ENCODE measurements at places on chromosomes 6 and 20.

- no peak for DNase-seq
Observed at GRCh38 chr6:111731456-111732195, 125.9 kb upstream of the TRAF3IP2 start.

DNA sequence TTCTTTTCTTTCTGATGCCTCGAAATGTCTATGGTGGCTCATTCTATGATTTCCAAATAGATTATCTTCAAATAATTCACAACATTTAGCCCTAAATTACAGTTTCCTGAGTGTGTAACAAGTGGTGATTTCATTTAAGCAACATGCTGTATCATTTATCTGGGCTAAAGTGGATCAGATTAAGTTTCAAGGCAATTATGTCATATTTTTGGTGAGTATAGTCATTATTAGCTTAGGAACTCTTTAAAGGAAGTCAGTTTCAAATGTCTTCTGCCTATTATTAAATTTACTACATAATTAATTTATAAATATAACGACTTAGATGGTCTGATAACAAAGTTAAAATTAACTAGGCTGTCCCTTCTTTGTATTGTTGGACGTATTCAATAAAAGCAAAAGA lies 847.9 kb upstream of the FLRT3 start:
- DNase-seq = no peak

- no peak for DNase-seq
Observed at GRCh38 chr6:140225701-140226436, 851.4 kb upstream of the CITED2 start.

GRCh38 chr6:30364591-30364990 lies 19.6 kb downstream of the RPP21 start:
- no peak for DNase-seq

DNA sequence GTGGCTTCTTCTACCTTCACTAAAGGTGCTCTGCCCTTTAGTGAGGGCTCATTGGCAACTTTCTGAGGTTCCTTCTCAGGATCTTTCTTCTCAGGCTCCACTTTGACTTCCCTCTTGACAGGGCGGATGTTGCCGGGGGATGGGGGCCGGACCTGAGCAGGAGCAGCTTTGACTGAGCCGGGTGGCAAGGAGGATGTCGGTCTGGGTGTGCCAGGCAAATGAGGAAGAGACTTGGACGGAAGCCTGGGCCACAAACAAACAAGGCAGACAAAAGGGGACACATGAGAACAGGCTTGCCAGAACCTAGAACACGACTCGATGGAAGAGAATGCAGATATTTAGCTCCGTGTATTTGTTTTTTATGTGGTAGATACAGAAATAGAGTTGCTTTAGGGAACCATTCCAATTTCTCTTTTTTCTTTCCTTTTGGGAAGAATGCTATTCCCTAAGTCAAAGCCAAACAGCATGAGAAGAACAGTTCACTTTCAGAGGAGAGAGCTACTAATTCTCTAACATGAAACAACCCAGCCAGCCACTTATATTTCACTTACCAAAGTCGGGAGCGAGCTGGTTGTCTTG lies 76.2 kb upstream of the BCLAF1 start:
- peak; percentile 20 for DNase-seq

- DNase-seq = no peak
Observed at GRCh38 chr6:41222045-41222444, 6.1 kb upstream of the TREML4 start.

DNA sequence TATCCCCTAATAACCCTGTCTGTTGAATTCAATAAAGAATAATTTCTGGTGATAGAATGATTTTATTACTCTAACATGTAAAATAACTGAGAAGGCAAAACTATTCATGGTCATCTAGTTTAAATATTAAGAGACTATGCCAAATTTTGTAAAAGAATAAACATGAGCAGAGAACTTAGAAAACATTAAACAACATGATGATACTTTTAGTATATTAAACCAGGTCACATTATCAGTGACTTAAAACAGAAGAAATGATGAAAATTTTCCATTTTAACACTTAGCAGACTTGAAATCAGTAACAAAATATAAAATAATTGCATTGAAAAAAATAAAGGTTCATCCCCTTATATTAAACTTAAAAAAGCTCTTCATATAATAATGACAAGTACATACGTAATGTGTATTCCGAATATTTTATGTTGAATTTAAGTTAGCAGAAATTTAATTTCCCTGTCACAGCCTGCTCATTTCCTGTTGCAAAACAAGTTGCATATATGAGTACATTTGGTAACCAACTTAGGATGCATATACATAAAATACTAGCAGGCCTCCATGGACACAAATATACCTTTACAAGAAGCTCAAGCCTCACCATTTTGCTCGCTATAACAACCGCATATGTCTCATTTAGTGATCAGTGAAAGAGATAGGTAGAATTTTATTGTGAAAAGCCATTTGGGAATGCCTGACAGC lies 40.6 kb downstream of the DTNBP1 start:
- no peak for DNase-seq

All from CD4-positive, alpha-beta T cell treated with Interleukin-17A for 1 hour (primary cell).